ENCODE measurements at places on chromosomes 7 and 10.

- no peak for DNase-seq
These were observed 445.8 kb upstream of the ANKRD30A start for GRCh38 chr10:36679554-36679953.

DNA sequence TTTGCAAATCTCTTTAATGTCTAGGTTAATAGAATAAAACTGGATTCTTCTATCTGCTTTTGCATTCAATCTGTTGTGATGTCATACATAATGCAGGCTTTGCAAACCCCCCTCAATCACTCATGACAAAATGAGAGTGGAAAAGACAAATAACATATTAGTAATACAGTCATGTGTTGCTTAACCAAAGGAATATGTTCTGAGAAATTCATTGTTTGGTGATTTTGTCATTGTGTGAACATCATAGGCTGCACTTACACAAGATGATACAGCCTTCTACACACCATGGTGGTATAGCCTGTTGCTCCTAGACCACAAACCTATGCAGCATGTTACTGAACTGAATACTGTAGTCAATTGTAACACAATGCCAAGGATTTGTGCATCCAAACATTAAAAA, 87.3 kb upstream of the SEC61G start:
- no peak for DNase-seq

- no peak for DNase-seq
These were observed 63.7 kb upstream of the PLXNA4 start for GRCh38 chr7:132639983-132640382.

- no peak for DNase-seq
These were observed 43.1 kb downstream of the JAZF1 start for GRCh38 chr7:28137463-28137862.

DNA sequence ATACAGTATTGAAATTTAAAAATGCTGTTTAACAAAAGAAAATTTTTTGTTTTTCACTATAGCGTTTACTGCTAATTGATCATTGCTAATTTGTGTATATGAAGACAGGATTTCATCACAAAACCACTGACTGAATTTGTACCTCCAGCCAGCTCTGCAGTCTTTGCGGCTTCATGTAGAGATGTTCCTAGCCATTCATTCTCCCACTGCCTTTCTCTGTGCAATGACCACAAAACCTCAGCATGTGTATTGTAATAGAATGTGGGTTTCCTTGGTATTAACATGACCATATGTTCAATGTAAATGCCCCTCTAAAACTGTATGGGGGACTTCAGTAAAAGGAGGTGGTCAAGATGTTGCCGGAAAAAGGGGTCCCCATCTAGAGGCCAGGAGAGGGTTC, 81.1 kb upstream of the STEAP1B start:
- DNase-seq: no peak

DNA sequence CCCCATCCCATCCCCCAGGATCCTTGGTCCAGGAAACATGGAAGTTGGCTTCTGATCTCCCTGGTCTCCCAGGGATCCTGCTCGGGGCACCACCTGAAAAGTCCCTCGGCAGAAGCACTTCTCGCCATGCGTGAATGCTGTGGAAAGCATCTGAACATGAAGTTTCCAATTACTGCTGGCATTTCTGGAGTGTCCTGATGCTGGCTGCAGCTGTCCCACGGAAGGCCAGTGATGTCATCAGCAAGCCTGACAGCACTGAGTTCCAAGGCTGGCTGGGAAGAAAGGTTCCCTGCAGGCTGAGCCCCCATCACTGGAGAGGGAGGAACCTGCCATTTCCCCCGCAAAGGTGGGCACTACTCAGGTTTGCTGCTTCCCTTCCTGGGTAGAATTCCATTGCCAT, 71.4 kb downstream of the KCNMA1 start:
- DNase-seq: no peak

DNA sequence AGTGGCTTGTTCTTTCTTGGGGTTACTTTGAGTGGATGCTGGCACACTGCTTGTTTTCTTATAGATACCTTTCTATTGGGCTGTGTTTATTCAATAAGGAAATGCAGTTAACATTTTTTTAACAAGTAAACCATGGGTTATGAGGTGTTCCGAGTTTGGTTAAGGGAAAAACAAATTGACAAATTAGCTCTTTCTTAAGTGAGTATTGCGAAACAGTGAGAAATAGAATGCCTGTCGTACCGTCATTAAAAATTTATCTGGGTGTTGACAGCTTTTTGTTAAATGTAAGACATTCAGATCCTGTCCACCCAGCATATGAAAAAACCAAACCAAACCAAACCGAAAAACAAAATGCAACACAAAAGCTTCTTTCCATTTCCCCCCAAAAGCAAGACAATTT, 6.2 kb downstream of the CUX1 start:
- DNase-seq: no peak

GRCh38 chr7:155255071-155255470, 42.6 kb upstream of the INSIG1 start:
- no peak for DNase-seq

DNA sequence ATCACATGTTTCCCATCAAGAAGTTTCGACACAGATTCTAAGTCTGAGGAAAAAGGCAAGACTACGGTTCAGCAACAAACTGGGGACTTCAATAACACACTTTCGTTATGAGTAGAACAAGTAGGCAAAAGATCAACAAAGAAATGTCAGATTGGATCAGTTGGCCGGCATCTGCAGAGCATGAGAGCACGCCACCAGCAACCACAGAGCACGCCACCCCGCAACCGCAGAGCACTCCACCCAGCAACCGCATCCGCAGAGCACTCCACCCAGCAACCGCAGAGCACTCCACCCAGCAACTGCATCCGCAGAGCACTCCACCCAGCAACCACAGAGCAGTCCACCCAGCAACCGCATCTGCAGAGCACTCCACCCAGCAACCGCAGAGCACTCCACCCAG, 89.7 kb upstream of the FAM20C start:
- no peak for DNase-seq

DNA sequence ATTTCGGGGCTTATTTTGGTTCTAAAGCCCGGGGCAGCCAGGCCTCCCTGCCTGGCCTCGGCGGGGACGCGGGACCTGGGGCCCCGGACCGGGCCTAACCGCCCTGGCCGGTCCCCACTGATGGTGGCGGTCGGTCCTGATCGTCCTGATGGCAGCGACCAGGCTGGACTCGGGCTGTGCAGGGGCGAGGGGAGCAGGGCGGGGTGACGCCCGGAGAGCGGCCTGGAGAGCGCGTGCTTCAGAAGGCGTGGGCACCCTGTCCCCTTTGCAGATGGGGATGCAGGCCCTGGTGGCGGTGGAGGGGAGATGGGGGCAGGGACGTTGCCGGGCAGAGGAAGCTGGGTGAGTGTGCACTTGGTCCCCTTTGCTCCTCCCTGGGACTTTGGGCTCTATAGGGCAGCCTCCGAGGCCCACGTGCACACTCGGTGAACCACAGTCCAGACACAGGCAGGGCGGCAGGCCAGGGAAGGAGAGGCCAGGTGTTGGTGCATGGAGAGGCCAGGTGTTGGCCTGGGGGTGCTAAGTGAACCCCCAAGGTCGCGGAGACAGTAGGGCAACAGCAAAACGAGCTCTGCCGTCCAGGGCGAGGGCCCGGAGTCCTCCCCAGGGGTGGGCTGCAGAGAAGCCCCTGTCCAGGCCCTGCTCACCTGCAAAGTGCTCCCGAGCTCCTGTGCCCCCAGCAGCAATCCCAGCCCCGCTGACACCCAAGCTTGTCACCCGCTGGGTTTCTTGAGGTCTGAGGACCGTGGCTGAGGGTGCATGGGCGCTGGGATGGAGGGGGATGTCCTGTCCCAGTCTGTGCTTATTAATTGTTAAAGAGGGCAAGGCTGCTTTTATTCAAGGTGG, 42.4 kb upstream of the FAM20C start:
- peak; percentile 56 for DNase-seq

GRCh38 chr7:111525100-111525499, 37.2 kb downstream of the IMMP2L start:
- DNase-seq: no peak

DNA sequence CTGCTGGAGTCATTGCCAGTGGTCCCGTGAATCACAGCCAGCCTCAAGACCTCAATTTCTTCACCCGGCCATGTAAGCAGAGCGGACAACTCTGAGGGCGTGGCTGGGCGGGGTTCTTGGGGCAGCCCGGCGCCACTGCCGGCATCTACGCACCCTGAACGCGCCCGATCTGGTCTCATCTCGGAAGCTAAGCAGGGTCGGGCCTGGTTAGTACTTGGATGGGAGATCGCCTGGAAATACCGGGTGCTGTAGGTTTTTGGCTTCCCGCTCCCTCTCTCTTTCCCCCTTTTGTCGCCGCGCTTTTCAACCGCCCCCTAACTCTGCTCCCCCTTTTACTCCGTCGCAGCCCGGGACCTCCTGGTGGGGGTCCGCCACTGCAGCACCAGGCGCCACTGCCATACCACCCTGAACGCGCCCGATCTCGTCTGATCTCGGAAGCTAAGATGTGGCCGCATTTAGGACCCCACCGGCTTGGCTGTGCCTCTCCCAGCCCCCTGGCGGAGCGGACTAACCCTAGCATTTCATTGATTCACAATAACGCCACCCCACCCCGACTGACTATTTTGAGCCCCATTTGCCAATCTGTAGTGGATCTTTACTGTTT, 25.3 kb downstream of the GARIN1A start:
- peak; percentile 91 for DNase-seq

- no peak for DNase-seq
These were observed 163.8 kb downstream of the UBE2H start for GRCh38 chr7:129789000-129789399.
